Prostate gland (tissue), 2 donors: ENCODE measurements at places on chromosomes 7 and 10.
A peak's percentile ranks its signal among the peaks of the same experiment; 100 is the strongest.

DNA sequence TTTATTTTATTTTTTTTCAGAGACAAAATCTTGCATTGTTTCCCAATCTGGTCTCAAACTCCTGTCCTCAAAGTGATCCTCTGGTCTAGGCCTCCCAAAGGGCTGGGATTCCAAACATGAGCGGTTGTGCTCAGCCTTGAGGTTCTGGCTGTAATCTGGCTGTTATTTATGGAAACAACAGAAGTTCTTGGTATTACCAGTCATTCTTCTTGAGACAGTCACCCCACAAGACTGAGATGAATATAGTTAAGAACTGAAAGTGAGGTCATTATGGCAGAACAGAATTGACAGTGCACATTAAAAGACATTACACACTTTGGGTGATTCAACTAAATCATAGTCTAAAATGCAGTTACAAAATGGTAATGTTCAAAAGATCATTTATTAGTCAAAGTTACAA is 719.5 kb downstream of the ZWINT start:
- no peak for DNase-seq

- no peak for DNase-seq
Measured at GRCh38 chr7:94452239-94452638, 57.4 kb upstream of the CASD1 start.

- DNase-seq, result no peak
Measured at GRCh38 chr10:115790220-115790619, 482.8 kb downstream of the GFRA1 start.

GRCh38 chr7:145884716-145885514 is 231.7 kb upstream of the CNTNAP2 start:
- DNase-seq, result no peak

- no peak for DNase-seq
Measured at GRCh38 chr7:105849122-105849855, 27.1 kb downstream of the ATXN7L1 start.

- DNase-seq, result no peak
Measured at GRCh38 chr10:77576444-77577032, 61.1 kb downstream of the KCNMA1 start.

DNA sequence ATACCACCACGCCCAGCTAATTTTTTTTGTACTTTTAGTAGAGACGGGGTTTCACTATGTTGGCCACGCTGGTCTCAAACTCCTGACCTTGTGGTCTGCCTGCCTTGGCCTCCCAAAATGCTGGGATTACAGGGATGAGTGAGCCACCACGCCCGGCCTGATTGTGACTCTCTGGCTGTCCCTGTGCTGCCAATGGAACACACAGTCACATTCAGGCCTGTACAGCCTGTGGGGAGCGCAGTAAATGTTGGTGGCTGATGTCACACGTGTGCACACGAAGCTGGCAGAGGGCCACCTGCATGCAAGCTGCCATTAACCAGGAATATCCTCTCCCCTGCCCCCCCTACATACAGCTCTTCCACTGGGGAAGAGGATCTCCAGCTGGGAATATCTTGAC is 22.1 kb downstream of the POLL start:
- DNase-seq, result no peak

- DNase-seq, result no peak
Measured at GRCh38 chr10:102438374-102438773, 6.0 kb upstream of the CUEDC2 start.

GRCh38 chr10:133060466-133060865 is 27.3 kb upstream of the ADGRA1 start:
- no peak for DNase-seq

- DNase-seq, result no peak
Measured at GRCh38 chr10:119931871-119932270, 39.3 kb downstream of the SEC23IP start.

DNA sequence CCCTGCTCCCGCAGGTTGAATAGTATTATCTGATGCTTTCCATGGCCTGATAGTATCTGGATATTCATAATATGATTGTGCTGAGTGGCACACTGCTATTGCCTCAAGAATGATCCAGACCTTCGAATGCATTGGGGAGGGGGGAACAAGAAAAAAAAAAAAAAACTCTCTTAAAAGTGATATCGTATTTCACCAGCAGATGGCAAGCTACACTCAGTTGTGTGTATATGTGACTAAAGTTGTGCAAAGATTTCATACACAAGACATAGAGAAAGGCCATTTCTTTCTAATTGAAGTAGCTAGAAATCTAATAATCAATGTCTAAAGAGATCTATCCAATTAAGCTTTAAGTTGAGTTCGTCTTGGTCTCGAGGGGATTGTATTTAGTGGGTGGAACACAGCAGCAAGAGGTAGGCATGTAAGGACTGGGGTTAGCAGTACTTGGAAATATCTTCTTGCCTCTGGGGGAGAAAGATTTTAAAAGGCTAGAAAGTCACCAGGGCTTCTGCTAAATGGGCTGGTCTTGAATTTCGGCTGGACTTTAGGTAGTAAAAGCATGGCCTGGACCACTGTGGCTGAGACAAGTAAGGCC is 15.3 kb downstream of the SFRP4 start:
- DNase-seq, result no peak

DNA sequence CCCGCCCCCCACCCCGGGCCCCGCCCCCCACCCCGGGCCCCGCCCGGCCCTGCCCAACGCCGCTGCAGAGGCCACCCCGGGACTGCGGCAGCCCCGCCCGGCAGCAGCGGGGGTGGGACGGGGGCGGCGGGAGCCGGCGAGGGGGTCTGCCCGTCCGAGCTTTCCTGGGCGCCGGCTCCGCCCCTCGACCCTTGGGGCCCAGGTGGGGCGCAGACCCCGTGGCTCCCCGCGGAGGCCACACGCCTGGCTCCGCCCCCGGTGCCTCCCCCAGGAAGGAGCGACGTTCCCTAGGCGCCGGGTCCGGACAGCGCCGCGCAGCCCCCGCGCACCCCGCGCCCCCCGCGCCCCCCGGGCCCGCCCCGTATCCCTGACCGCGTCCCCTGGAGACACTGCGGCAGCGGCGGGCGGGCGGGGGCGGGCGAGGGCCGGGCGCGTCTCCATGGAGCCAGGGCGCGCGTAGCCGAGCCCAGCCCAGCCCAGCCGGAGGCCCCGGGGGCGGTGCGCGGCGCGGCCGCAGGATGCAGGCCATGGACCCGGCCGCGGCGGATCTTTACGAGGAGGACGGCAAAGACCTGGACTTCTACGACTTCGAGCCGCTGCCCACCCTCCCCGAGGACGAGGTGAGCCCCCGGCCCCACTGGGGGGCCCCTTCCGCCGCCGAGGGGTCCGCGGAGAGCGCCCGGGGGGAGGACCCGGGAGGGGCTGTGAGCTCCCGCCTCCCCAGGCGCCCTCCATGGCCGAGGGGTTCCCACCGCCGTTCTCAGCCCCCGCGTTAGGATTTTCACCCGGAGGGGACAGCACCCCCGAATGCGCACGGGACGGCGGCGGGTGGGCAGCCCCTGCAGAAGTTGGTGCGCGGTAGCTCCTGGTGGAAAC is at the start of gene KNDC1:
Gene KNDC1 (plus strand): TSS at position 270 of the 876 bp plus-strand sequence. CDS start 249 bp downstream, at position 519.
- no peak for DNase-seq

DNA sequence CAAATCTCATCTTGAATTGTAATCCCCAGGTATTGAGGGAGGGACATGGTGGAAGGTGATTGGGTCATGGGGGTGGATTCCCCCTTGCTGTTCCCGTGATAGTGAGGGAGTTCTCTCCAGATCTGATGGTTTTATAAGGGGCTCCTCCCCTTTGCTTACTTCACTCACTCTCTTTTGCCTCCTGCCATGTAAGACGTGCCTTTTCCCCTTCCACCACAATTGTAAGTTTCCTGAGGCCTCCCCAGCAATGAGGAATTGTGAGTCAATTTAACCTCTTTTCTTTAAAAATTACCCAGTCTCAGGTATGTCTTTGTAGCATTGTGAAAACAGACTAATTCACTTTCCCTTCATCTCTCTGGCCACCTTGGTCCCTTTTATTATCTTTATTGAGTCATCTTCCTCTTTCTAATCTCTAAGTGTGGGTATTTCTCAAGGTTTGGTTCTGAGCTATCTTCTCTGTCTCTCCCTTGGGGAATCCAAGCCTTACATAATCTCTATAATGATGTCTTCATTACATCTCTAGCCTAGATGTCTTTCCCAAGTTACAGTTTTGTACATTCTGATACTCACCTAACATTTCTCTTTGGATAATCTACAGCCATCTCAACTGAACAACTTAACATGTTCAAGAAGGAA is 99.1 kb upstream of the JCAD start:
- no peak for DNase-seq

DNA sequence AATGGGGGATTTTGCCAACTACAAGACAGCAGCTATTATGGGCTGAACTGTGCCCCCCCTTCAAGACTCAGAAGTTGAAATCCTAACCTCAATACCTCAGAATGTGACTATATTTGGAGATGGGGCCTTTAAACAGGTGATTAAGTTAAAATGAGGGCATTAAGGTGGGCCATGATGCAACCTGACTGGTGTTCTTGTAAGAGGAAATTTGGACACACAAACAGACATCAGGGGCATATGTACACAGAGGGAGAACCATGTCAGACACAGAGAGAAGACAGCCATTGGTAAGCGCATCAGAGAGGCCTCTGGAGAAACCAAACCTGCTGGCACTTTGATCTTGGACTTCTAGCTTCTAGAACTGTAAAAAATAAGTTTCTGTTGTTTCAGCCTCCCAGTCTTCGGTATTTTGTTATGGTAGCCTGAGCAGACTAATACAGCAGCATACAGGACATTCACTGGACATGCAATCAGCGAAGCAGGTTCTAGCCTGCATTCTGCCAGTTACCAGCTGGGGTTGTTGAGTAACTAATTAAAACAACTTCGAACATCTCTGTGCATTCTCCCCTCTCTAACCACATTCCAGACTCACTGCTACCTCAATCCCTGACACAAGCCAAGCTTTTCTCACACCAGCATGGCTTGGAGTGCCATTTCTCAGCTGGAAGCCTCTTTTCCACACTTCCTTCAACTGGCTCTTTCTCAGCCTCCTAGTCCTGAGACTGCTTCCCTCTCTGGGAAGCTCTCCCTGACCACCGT is 141.4 kb downstream of the DOCK4 start:
- no peak for DNase-seq

DNA sequence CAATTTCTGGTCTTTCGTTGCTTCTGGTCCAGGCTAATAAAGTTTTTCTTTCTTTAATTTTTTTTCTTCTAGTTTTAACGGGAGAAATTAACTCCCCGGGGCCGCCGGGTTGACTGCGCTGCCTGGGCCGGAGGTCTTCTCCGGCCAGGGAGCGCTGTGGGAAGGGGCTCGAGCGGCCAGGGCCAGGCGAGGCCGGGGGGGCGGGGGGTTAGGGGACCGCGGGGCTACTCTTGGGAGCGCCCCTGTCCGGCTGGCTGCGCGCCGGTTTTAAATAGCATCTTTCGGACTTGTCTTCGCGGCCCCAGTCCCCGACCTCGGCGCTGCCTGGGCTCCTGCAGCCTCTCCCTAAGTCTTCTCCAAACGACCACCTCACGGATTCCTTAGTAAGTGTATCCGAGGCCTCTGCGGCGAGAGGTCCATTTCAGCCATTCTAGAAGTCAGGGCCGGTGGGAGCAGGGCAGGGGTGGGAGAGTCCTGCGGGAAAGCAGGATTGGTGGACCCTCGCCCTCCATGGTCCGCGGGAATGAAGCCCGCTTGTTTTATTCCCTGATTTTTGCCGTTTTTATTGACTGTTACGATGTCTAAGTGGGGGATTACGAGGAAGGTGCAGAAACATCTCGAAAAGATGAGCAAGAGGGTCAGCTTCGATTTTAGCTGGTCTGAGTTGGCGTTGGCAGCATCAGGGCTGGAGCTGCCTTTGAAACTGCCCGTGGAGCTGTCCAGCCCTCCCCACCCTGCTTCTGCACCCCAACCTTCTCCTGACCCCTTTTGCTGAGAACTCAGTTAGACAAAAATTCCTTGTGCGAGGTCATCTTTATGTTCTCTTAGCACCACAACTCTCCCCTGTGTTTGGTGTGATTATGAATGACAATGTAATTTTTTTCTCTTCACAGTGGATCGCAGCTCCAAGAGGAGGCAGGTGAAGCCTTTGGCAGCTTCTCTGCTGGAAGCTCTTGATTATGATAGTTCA is 555 bp downstream of the PHF14 start:
- no peak for DNase-seq

DNA sequence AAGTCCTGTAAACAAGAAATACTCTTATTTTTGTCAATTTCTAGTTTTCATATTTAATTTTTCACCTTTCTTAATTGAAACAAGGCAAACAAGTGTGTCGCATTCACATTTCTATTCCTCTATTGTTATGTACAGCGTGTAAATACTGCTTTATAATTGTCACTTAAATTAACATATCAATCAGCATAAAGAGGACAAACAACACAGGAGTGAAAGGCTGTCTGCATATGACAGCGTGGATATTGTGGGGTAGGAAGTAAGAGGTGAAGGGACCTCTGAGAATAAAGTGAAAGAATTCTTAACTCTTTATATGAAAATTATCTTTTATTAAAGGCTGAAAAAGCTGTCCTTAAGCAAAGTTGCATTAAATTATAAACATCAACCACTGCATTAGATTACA is 797.9 kb upstream of the COBL start:
- DNase-seq, result no peak

GRCh38 chr7:93921607-93922566 is at the start of gene GNG11:
Gene GNG11, plus strand, starts transcription at chr7:93921735. Its CDS starts 403 bp downstream, at chr7:93922138.
- DNase-seq, result peak; percentile 55

DNA sequence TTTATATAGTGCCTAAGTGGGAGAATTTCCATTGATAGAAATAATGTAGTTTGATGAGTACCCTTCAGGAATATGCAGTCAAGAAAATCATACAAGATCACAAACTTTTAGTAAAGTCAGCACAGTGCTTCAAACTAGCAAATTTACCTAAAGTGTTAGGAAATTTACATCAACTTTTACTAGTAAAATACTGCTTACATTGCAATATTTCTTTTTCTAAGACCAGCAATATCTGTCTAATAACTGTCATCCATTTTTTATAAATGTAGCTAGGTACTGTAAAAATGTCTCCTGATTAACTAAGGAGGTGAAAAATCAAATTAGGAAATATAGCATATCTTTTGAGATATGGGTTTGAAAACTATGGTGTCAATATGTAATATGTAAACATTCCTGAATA is 405.4 kb downstream of the MDFIC start:
- no peak for DNase-seq

GRCh38 chr7:45922810-45923209 is 1.7 kb upstream of the IGFBP3 start:
- no peak for DNase-seq

DNA sequence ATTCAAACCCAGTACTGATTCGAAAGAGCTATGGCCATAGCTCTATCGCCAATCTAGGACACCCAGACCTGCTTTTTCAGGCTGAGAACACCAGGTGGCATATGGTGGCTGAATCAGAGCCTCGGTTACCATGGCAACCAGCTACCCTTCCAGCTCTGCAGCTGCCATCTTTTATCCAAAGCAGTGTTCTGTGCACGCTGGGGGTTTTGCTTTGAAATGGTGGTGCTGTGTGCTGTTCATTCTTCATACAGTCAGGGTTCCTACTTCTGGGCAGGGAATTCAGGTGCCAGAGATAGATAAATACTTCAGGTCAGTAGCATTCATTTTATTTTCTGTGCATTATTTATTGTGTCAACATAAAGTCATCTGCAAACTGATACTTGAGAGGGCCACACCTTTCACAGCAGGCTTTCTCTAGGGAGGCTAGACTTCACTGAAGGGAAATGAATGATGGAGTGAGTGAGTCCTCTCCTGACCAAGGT is 85.4 kb downstream of the AKR1D1 start:
- DNase-seq, result peak; percentile 79
